ENCODE measurements at places on chromosomes 16 and 17.

DNA sequence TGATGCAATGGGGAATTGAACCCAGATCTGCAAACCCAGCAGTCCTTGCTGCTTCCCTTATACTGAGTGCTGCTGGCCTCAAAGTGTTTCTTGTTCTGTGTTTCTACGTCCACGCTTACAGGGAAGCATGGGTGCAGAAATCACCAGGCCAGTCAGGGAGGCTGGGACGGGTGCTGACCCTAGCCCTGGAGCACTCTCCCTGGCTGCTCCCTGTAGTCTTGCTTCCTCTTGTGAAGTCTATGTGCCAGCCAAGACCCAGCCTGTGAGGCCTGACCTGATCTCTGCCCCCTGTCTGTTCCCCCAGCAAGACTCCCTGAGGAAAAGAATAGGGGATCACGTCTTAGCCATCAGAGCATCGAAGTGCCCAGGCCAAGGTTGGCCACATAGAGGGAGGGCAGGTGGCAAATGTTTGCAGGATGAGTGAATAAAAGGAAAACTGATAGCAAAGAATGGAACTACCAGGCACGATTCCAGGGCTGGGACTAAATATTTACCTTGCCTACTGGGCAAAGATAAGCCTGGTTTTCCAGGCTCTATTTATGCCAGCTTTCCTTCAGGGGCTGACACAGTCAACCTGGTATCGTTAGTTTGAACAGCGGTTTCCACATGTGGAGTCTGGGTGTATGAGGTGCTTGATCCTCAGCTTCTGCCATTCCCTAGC is 41.2 kb upstream of the RHOT1 start:
- no peak for DNase-seq

DNA sequence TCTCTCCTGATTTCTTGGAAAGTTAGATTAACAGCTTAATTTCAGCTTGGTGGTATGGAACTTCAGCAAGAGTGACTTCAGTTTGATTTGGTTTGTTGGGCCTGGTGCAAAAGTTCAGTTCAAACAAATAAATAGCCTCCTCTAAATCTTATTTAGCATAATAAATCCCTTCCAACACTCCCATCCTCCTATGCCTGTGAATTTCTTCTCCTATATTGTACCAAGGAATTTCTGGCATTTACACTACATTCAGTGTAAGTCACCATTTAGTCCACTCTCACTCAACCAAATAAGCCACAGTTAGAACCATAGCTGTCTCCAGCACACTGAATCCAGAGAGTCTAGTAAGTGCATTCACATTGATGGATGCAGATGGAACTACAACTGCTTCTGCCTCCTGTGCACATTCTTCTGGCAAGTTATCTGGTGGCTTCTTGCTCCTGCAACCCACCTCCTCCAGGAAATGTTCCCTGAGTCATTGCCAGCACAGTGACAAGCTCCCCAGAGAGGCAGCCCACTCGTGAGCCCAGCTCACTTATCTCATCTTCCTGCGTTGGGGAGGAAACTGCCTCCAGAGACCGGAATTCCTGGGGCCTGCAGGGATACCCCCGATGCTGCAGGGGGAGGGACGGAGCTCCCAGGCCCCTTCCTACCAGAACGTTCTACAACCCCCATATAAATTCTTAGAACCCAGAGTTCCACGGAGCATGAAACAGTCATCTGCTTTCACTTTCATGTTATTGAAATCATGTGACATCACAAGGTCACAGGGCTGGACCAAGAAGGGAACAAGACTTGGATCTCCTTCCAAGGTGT is 318.3 kb downstream of the PHKB start:
- no peak for DNase-seq

GRCh38 chr17:69802045-69802740 is 272.8 kb upstream of the KCNJ16 start:
- DNase-seq, result no peak

- DNase-seq, result no peak
Measured at GRCh38 chr16:29204806-29205135, 201.7 kb downstream of the NPIPB11 start.

DNA sequence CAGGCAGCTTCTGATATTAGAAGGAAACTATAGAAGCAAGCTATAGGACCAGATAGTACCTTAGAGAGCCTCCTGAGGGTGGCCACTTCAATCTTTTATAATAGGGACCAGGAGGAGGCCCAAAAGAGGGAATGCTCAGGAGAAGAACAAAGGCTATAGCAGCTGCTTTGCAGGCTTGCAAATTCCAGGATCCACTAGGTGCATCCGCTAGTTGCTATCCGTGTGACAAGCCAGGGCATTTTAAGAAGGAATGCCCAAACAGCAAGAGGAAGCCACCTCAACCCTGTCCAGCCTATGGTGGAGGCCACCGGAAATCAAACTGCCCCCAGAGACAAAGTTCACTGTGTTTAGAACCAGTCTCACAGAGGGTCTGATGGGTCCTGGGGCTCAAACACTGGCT is 192.6 kb upstream of the KIF2B start:
- no peak for DNase-seq

DNA sequence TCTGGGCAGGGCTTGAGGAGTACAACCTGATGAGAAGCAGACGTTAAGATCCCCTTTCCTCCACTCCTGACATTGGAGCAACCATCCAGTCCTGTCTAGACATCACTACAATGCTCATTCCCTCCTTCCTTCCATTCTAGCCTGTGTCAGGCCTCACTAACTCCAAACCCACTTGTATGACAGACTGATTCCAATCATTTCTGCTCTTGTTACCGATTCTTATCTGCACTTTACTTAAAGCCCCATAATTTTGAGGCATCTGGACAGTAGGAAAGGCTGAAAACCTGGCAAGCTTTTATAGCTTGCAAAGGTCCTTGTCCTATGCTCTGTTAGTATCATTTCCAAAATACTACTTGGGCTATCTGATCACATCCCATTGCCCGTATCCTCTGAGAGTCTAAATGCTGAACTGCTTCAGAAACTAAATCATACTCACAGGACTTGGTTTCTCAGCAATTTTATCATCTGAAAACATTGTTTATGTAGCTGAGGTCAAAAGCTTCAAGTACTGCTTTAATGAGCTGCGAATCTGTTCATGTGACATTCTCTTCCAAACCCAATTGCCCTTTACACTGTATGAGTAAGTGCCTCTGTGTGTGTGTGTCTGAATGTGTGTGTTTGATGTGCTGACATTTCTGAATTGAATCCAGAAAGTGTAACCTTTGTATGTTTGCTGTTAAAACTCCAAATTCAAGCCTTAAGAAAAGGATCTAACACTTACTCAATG is 57.2 kb upstream of the CACNG3 start:
- no peak for DNase-seq

GRCh38 chr16:66188917-66189725 is 177.4 kb upstream of the CDH5 start:
- DNase-seq, result no peak

GRCh38 chr16:19837331-19837980 is 47.2 kb downstream of the GPRC5B start:
- no peak for DNase-seq

DNA sequence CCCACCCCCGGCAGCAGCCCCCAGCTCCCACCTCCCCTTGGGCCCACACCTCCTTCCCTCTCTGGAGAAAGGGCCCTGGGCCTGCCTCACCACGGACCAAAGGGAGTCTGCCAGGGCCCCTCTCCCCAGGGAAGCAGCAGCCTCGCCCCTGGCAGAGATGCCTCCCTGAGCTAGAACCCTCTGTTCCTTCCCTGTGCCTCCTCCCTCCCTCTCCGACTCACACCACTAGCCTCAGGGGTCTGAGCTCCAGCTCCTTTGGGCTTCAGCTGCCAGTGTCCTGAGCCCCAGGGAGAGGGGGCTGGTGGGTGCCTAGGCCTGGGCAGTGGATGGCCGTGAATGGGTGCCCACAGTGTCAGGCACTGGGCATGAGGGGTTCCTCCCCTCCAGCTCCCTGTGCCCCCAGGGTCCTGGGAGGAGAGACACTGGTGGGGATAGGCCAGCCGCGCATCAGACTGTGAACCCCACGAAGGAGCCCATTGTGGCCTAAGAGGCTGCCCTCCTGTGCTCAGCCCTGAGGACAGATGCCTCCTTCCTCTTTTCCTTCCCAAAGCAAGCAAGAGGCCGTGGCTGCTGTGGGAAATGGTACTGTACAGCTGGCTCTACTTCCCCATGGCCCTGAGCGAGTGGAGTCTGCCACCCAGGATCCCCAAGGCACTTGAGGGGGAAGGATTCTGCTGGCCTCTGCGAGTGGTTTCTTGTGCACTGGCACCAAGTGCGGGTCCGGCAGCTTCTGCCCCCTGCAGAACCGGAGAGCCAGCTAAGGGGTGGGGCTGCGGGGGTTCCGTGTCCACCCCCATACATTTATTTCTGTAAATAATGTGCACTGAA is 20.7 kb downstream of the MMP15 start:
- DNase-seq, result no peak

GRCh38 chr17:64580384-64581315 is 73.9 kb downstream of the CEP95 start:
- no peak for DNase-seq

- no peak for DNase-seq
Measured at GRCh38 chr16:30556125-30556473, 2.1 kb downstream of the ZNF764 start.

DNA sequence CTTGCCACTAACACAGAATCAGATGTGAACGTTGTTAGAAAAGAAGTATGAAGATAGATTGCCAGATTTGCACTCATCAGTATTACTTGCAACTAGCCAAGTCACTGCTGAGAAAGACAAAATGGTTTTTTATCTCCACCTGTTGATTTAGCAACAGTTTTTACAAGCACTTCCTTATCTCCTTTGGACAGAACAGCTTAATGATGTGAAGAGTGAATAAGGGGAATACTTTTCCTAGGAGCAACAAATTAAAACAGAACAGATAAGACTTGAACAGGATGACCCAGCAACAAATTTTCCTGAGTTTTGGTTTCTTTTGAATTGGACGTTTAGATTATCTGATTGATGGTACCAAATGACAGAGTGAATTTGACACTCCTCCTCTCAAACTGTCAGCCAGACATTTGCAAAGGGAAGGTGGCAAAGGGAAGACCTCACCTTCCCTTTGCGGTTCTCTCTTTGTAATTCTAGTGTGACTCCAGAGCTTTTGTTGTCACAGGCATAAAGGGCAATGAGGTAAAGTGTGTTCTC is 130.6 kb downstream of the NLK start:
- DNase-seq, result no peak

- no peak for DNase-seq
Measured at GRCh38 chr16:87046235-87046634, 271.0 kb downstream of the C16orf95 start.

GRCh38 chr17:82876602-82877379 is 37.0 kb upstream of the ZNF750 start:
- no peak for DNase-seq

DNA sequence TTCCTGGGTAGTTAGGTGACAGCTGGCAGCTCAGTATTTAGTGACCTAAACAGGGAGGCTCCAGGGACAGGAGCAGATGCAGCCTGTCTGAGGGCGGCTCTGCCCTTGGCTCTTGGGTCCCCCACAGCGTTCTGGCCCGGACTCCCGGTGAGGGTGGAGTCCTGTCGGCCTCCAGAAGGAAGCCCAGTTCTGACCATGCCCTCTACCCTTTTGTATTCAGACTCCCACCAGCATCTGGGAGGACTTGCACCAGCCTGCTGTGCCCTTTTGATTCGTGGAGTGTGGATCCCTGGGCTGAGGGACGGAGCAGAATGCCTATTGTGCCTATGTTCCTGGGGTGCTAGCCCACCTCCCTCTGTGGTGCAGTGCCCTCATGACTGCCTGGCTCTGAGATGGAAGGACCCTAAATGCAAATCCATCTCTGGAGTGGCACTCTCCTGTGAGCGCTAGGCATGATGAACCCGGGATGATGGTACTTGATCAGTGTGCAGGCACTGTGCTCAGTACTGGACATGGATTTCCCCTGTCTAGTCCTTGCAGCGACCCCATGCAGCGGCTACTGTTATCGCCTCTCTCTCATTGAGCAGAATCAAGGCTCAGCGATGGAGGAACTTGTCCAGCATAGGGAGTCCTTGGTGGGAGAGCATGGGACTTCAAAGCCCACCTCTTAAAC is 123.1 kb downstream of the SNX29 start:
- no peak for DNase-seq

- DNase-seq, result no peak
Measured at GRCh38 chr17:850851-851763, 69.0 kb downstream of the MRM3 start.

GRCh38 chr16:87698241-87698640 is 67.5 kb downstream of the KLHDC4 start:
- DNase-seq, result no peak

GRCh38 chr16:28531777-28532744 is 6.7 kb downstream of the NUPR1 start:
- no peak for DNase-seq

DNA sequence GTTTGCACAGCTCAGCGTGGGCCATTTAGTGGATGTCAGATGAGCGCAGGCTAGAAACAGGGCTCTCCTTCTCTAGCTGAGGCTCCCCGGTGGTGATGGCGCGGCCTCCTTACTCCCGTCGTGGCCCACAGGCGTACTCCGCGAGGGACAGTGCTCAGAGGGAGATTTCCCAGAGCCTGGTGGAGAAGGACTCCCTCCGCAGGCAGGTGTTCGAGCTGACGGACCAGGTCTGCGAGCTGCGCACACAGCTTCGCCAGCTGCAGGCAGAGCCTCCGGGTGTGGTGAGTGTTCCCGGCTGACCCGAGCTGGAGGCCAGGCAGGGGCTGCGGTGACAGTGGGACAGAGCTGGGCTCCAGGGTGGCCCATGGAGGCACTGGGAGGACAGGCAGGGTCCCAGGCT is 21.4 kb downstream of the CARD14 start:
- DNase-seq, result no peak

- no peak for DNase-seq
Measured at GRCh38 chr17:30717291-30718098, 107.0 kb downstream of the CRLF3 start.

DNA sequence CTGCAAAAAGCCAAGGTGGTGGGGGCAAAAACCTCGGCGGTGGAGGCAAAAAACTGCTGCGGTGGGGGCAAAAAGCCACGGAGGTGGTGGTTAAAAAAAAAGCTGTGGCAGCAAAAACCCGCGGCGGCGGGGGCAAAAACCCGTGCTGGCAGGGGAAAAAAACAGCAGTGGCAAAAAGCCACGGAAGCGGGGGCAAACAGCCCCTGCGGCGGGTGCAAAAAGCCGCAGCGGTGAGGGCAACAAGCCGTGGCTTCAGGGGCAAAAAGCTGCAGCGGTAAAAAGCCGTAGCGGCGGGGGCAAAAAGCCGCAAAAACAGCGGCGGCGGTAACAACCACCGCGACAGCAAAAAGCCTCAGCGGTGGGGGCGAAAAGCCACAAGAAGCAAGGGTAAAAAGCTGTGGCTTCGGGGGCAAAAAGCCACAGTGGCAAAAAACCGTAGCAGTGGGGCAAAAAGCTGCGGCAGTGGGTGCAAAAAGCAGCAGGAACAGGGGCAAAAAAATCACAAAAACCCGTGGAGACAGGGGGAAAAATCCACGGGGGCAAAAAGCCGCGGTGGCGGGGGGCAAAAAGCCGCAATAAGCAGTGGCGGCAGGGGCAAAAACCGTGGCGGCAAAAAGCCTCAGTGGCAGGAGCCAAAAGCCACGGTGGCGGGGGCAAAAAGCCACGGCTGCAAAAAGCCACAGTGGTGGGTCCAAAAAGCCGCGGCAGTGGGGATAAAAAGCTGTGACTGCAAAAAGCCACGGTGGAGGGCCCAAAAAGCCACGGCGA is 193.7 kb downstream of the SHCBP1 start:
- DNase-seq, result no peak
